Stimulated activated CD4-positive, alpha-beta T cell treated with anti-CD3 and anti-CD28 coated beads, Interleukin-2, amount 100 ng/mL, for 4 hours (primary cell): ENCODE measurements at places on chromosomes 7 and 10.

GRCh38 chr10:102714621-102715455 lies at the start of gene SFXN2:
Gene SFXN2 (plus strand): TSS chr10:102714636. CDS start chr10:102726637, 12,001 bp downstream.
- peak; percentile 14 for DNase-seq

DNA sequence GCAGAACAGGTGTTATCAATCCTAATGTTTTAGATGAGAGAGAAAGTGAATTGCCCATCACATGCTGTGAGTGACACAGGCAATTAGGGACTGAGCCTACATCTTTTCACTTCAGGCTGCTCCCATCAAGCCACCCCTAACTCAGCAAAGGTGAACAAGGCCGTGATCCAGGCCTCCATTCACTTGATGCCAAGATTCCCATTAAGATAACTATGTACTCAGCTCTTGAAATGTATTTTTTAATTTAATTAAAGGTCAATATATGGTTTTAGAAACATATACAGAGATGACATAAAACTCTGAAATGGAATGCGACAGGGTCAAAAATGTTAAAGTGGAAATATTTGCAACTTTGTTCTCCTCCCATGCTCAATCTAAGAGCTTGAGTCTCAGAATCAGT lies 27.9 kb upstream of the UBE2H start:
- no peak for DNase-seq

DNA sequence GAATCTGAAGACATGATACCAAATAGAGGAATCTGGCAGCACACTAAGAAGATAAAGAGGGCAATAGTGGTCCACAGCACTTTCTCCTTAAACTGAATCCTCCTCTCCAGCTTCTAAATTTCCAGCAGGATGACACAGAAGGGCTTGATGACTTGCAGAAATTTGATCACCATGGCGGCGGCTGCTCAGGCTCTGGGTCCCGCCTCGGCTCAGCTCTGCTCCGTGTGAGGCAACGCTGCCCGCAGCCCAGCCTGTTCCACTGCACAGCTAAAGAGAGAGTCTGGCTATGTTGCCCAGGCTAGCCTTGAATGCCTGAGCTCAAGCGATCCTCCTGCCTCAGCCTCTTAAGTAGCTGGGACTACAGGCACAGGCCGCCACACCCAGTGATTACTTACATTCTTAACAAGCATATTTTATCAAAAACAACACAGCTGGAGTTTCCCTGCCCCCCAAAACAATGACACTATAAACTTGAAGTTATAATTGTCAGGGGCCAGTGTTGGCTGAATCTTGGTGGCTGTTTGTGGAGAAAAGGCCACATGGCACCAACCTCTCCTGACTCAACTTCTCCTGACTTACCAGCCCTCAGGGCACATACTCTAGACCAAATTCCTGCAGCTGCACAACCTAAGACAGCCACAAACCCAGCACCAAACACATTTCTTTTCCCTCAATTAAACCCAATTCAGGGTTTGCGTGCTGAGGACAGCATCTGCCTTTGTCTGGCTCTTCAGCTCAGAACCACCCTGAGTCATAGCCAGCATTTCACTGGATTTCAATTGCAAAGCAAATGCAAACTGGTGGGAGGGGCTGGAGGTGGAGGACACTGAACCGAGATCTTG lies 11.6 kb upstream of the TNPO3 start:
- no peak for DNase-seq

DNA sequence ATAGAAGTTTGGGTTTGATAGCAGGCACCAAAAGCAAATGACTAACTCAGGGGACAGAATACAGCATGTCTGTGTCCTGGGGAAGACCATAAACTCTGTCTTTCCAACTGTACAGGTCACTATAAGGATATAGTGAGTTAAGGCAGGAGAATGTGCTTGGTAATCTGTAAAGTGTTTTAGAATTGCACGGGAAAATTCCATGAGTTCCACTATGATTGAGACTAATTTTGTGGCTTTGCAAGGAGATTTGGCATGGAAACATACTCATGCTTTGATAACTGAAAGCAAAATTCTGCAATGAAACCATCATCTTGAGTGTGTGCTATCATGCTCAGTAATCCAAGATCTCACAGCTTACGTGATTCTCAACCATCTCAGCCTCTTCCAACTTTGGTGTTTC lies 152.6 kb downstream of the PKD1L1 start:
- DNase-seq, result no peak

DNA sequence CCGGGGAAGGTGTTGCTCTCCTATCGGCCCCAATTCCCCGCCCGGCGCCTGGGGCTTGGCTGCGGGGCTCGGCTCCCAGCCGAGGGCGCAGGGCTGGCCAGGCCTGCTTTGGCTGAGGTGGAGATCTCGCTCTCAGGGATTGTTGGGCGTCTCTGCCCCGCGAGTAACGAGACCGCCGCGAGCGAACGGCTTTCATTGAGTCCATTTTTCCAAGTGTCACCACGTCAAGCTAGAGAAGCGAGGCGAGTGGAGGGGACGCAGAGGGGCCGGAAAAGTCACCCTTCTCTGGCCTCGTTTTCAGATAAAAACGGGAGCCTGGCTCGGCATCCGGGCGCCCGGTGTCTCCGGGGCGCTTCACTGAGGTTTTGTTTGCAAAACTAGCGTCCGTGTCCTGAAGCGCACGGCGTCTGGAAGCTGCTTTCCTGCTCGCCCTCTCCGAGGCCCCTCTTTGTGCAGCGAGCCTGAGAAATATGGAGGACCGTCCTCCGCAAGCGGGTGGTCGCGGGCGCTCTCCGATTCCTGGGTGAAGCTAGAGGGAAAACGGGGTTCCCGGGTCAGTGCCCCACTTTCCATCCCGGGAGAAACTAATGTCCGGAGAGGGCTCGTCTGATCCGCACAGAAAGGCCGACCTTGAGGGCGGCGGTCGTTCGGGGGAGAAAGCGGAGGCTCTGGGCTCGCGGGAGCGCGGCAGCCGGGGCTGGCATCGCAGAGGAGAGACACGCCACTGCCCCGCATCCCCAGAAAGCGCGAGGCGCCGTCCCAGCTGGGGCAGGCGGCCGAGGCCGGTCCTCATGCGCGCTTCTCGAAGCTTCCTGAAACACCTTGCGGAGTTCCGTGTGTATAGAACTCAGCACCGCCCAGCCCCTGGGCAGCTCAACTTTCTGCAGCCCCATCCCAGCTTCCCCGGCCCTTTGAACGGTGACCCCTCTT lies 3.5 kb upstream of the EN2 start:
- no peak for DNase-seq

DNA sequence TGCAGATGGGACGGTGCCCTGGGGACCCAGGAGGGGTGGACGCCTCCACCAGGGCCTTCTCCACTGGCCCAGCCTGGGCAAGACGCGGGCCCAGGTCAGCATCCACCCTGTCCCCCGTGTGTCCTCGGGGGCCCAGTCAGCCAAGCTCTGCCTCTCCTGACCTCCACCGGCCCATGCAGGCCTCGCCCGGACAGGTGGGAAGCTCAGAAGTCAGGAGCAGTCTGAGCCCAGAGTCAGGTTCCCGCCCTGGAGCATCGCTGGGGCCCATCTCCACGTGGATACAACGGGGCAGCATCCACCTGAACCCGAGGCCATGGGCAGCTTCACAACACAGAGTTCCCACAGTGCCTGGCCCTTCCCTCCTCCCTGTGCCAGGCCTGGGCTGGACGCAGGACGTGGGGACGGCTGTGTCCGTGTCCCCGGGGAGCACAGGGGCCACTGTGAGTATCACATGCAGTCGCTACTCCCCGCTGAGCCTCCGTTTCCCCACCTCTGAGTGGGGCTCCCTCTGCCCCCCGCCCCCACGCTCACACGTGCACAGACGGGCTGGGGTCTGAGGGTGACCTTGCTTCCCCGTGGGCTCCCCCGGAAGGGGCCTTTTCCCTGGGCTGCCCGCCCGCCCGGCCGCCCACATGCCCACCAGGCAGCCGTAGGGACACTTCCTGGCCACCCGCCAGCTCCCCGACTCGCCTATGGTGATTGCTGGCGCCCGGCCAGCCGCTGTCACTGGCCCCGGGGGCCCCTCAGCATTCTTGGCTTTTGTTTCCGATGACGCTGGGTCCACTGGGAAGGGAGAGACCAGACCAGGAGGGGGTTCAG lies 64.3 kb downstream of the PDGFA start:
- no peak for DNase-seq

DNA sequence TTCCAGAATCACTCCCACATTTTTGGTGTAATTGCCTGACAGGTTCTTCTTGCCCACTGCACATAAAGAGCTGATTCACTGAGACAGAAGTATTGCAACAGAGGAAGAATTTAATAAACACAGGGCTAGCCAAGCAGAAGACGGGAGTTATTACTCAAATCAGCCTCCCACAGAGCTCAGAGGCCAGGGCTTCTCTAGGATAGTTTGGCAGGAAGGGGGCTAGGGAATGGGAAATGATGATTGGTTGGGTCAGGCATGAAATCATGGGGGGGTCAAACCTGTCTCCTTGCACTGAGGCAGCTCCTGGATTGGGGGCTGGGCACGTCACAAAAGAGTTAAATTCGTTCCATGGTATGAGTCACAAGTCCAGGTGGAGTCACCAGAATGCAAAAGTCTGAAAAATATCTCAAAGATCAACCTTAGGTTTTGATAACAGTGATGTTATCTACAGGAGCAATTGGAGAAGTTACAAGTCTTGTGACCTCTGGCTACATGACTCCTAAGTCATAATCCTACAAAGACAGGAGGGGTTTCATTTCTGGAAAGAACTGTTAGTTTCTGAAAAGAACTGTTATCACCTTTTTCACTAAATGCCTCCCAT lies 30.2 kb upstream of the ERCC6 start:
- no peak for DNase-seq

- DNase-seq, result no peak
These were observed 47.3 kb upstream of the ZMIZ1 start for GRCh38 chr10:79021331-79021907.

DNA sequence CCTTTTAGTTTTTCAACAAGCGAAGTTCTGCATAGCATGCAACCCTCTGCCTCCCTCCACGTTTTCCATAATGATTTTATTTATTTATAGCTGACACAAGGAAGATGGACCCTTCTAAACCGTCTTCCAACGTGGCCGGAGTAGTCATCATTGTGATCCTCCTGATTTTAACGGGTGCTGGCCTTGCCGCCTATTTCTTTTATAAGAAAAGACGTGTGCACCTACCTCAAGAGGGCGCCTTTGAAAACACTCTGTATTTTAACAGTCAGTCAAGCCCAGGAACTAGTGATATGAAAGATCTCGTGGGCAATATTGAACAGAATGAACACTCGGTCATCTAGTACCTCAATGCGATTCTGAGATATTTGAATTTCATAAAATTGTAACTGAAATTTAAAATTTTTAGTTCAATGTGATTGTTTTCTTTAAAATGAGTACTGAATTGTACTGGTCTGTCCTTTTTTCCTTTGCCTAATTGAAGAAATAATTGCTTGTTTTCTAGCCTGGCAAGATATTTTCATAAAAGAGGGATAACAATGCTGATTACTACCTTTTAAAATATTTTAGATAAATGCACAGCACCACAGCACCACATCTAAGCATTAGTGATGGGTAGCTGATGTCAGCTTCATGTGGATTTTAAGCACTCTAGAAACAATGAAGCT lies 41.5 kb upstream of the SLC39A12 start:
- no peak for DNase-seq

DNA sequence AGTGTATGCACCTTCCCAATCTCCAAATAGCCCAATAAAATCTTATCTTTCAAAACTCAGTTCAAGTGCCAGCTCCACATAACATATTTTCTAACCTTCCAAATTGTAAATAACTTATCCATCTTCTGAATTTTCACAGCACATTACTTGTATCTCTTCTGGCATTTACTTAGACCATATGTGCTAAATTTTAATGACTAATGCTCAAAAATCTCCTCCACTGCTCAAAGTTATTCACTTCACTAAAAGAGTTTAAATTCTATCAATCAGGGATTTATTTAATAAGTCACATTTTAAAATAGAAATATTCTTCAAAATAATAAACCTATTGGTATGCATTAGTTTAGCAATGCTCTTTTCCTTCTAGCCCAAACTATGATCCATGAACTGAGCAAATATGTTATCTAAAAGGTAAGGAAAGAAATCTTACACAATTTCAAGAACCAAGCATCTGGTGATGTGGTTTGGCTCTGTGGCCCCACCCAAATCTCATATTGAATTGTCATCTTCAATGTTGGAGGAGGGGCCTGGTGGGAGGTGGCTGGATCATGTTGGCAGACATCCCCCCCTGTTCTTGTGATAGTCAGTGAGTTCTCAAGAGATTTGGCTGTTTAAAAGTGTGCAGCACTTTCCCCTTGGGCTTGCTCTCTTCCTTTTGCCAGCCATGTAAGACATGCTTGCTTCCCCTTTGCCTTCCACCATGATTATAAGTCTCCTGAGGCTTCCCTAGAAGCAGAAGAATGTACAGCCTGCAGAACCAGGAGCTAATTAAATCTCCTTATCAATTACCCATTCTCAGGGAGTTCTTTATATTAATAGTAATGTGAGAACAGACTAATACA lies 28.1 kb upstream of the GPR22 start:
- no peak for DNase-seq

DNA sequence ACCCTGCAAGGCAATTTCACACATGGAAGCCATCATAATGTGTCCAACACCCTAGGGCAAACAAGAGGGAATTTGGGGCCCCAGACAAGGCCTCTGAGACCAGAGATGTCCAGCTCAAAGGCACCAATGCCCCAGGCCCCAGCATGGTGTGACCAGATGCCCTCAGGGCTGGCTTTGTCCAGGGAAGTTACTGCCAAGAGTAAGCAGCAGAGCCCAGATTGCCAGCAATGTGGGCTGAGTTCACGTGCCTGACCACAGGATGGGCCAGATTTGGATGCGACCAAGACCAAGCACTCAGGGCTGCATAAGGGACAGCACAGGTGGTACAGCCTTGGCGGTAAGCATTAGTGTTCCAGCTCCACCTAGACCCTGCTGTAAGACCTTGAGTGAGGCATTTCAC lies 12.7 kb downstream of the MYOF start:
- DNase-seq, result no peak

DNA sequence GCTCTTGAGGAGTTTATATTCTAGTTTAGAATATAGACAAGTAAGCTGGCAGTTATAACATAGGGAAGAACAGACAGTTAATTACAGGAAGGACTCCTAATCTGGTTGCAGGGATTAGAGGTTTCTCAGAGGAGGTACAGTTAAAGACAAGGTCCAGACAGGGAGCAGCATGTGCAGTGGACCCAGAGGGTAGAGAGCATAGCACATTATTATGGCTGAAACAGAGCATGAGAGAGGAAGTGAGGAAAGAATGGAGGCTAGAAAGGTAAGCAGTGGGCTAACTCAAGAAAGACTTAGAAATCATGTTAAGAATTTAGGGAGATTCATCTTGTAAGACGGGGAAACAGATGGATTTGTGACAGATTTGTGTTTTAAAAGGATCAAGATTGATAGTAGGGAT lies 9.7 kb downstream of the MIOS start:
- DNase-seq, result no peak

GRCh38 chr10:90732581-90732980 lies 125.3 kb downstream of the HTR7 start:
- no peak for DNase-seq

GRCh38 chr10:74406006-74406405 lies 255.0 kb downstream of the ADK start:
- no peak for DNase-seq

- DNase-seq, result no peak
These were observed 496.8 kb downstream of the TFEC start for GRCh38 chr7:115533785-115534184.

GRCh38 chr7:88268051-88268450 lies 38.6 kb downstream of the STEAP4 start:
- DNase-seq, result no peak

- DNase-seq, result no peak
These were observed 53.7 kb upstream of the FAM3C start for GRCh38 chr7:121449735-121450240.
